ENCODE measurements at places on chromosomes 16 and 17. TPM values are rescaled to one million over a fixed set of nuclear protein-coding genes. Genes with fewer than 3 reads are reported as not detected.

Gene HS3ST3B1
- total RNA-seq, result 0.28 TPM

Gene TUBG1
- 145 TPM for total RNA-seq

Gene NPIPA2
- 1.3 TPM for total RNA-seq

Gene C16orf92
- total RNA-seq, result not detected

Gene NPIPA7
- total RNA-seq, result 11.7 TPM

Measured in A549 treated with CpdA at 1 μM for 4 hours (cell line).